ENCODE measurements at places on chromosomes 2 and 18. TPM values are rescaled to one million over a fixed set of nuclear protein-coding genes. Genes with fewer than 3 reads are reported as not detected.

The HYCC2 gene
- total RNA-seq = 4.0 TPM

The VIL1 gene
- total RNA-seq = 247 TPM

The C2orf66 gene
- not detected for total RNA-seq

The IGFBP2 gene
- 91.4 TPM for total RNA-seq

The TUBA4B gene
- not detected for total RNA-seq

The METTL21A gene
- 40.9 TPM for total RNA-seq

The ADAM23 gene
- not detected for total RNA-seq

The BCL11A gene
- not detected for total RNA-seq

The ELAC1 gene
- total RNA-seq = 1.7 TPM

The LAMA1 gene
- not detected for total RNA-seq

The OTX1 gene
- total RNA-seq = 4.6 TPM

The REG3A gene
- not detected for total RNA-seq

The C2orf78 gene
- not detected for total RNA-seq

The SPR gene
- total RNA-seq = 86.8 TPM

The AGXT gene
- total RNA-seq = 1.6 TPM

The FBXO15 gene
- total RNA-seq = not detected

The SPHKAP gene
- not detected for total RNA-seq
